Sigmoid colon (tissue), 7 donors: ENCODE measurements at places on chromosomes 1 and 21.

- no peak for DNase-seq
Measured at GRCh38 chr1:184068354-184068753, 16.8 kb downstream of the TSEN15 start.

DNA sequence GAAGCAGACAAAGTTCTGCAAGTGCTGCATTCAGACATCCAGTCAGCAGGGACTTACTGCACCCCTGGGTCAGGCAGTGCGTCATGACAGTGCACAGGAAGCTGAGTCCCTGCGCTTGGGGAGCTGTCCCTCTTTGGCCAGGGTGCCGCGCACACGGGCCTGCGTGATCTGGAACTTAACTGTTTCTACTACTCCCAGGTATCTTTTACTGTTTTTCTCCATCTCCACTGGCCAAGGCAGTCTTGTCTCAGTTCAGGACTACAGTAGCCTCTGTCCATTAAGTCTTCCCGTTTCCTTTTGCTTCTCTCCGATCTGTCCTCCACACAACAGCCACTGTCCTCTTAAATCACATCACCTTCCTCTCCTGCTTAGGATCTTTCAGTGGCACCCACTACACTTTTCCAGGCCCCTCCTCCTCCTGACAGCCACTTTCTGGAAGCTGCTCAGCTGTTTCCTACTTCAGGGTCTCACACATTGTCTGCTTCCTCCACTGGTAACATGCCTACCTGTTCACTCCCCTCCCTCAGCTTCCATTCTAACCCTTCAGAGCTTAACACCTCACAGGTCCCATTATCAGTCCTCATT is 15.9 kb downstream of the ERRFI1 start:
- DNase-seq = no peak

DNA sequence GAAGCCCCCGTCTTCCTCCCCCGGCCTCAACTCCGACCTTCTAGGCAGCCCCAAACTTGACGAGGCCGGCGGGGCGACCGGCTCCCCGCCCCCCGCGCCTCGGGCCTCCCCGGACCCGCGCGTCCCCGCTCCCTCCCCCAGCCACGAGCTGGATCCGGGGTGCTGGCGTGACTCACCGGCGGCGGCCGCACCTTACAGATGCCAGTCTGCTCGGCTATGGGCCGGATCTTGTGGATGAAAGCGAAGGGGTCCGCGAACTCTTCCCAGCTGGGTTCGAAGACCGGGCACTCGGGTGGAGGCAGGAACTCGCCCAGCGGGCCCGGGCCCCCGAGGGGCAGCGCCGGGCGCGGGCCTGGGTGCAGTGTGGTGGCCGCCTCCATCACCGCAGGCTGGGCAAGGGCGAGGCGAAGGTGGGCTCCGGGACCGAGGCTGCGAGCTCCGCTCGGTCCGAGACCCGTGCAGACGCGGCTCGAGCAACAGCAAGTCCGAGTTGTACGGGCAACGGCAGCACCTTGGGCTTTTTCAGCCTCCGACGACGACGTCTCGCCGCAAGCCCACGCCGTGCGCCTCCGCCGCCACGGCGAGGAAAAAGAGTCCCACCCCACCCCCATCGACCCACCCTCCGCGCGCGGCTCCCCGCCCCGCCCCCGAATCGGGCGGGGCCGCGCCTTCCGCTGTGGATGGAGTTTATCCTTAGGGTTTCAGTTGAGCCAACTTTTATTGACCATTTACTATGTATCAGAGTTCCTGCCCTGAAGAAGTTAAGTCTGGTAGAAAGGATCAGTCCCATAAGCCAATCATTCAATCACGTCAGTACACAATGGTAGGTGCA is at the start of gene KDM5B:
TSS of gene KDM5B (minus strand) at position 496 of the 832 bp plus-strand sequence. CDS start at position 380, 116 bp downstream.
- DNase-seq = peak; percentile 86

GRCh38 chr1:229578168-229579058 is 19.9 kb upstream of the ABCB10 start:
- DNase-seq = no peak

DNA sequence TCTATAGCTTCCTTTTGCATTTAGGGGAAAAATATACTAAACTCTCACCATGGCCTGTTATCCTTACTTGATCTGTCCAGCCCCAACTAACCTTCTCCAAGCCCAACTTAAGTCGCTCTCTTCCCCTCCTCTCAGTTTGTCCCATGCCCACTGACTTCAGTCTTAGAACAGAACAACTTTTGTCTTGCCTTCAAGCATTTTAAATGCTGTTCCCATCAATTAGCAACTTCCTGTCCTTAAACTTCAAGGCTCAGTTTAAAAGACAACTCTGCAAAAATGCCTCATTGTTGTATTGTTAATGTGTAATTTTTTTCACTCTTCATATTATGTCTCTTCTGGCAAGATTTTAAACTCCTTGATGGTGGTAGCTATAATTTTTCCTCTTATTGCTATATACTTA is 526.9 kb downstream of the NEGR1 start:
- no peak for DNase-seq

- peak; percentile 96 for DNase-seq
Measured at GRCh38 chr1:16612332-16613172, 812 bp downstream of the NBPF1 start.

DNA sequence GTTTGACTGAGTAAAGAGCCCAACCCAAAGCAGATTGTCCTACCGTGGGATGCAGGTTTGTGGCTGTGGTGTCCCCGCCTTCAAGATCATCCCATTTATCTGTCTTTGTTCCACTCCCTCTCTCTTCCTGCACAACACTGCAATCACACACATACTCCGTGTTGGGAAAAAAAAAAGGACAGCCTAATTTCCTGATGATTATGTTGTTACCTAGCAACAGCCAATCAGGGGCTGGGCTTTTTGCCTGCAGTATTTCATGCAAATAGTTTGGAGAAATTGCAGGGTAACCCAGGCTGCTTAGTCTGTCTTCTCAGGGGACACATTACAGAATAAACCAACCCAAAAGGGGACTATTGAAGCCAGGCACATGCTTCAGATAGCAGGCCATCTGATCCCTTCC is 38.3 kb downstream of the PHC2 start:
- no peak for DNase-seq

DNA sequence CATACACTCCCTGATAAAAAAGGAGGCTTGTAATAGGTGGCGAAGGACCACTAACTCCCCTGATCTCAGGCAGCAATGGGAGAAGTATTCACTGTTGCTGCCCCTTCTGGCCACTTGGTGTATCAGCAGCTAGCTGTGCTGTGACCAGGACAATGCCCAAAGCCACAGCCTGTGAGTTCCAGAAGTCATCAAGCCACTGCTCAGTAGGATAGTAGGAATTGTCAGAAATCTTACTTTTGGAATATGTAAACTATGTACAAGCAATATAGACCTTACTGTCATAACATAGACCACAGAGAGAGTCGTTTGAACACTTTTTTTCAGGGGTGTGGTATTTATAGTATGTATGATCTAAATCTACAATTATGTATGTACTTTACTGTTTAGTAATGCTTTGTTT is 248.3 kb upstream of the CAMK1G start:
- DNase-seq = no peak

- DNase-seq = peak; percentile 82
Measured at GRCh38 chr1:25810341-25811299, 9.1 kb upstream of the MTFR1L start.

GRCh38 chr1:117633423-117633822 is 27.6 kb downstream of the TENT5C start:
- no peak for DNase-seq

- DNase-seq = no peak
Measured at GRCh38 chr1:100039591-100039990, 69.8 kb downstream of the SLC35A3 start.

DNA sequence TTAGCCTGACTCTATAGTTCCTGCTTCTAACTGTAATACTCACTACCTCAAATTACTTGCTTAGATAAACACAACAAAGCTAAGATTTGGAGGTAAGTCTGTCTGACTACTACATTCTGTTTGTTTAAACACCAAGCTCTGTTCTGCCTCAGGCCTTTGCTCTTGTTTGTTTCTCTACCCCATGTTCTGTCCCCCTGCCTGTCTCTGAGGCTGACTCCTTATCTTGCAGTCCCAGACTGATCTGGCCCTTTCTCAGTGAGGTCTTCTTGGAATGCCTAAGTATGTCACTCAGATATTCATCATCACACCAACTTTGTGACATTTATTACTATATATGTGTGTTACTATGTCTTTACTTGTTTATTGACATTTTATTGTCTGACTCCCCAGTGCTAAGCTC is 425.5 kb downstream of the LMO4 start:
- no peak for DNase-seq

DNA sequence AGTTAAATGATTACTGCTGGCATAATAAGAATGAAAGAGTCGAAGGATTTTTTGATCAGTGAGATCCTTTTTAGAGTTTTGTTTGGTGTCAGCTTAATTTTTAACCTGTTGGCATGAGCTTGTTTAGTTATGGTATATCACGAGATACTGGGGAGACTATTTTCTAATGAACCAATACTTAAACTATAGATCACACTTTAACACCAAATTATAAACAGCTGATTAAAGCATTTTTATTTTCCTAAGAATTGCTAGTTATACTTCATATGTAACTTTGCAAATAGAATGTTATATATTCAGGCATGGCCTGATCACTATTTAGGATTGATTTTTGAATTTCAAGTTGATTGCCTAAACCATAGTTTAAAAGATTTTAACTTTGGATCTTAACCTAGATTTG is 6.0 kb downstream of the DDX20 start:
- no peak for DNase-seq

DNA sequence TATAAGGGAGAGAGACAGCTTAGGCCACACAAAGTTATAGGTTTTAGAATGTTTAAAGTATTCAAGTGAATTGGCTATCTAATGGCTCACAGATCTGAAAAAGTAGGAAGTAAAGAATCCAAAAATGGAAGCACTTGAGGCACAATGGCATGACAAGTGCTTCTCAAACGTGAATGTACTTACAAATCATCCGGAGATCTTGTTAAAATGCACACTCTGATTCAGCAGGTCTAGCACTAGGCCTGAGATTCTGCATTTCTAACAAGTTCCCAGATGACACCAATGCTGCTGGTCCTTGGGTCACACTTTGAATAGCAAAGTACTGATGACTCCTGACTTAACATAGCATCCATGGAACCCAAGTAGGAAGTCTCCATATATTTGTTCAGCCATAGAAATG is 20.9 kb upstream of the AGL start:
- no peak for DNase-seq

- no peak for DNase-seq
Measured at GRCh38 chr1:34792424-34792823, 375 bp upstream of the GJA4 start.

DNA sequence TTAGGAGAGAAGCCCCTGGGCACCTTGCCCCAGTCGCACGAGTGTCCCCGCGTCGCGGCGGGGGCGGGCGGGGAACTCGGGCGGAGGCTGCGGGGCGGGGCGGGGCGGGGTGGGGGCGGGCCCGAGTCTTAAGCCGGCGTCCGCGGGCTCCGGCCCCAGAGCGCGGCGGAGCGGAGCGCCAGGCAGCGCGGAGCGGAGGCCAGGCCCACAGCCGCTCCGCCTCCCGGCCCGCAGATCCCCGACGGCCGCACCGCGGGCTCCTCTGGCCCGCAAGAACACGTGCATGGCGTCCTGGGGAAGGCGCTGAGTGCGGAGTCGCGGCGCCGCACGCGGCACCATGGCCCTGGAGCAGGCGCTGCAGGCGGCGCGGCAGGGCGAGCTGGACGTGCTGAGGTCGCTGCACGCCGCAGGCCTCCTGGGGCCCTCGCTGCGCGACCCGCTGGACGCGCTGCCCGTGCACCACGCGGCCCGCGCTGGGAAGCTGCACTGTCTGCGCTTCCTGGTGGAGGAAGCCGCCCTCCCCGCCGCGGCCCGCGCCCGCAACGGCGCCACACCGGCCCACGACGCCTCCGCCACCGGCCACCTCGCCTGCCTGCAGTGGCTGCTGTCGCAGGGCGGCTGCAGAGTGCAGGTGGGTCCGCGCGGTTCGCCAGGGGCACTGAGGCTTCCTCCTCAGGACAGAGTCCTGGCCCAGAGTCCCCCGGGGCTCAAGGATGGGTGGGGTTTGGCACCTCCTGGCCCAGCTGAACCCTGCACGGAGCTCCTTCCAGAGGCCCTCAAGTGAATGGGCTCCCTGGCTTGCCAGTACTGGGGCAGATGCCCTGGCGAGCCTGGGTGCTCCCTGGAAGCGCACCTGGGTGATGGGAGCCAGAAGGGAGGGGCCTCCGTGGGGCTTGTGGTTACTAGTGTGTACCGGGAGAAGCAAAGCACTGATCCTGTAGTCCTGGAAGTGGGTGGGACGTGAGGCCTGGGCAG is at the start of gene ESPN:
TSS of gene ESPN (plus strand) at position 158 of the 975 bp plus-strand sequence. CDS start at position 338, 180 bp downstream.
- no peak for DNase-seq

- DNase-seq = no peak
Measured at GRCh38 chr1:110874324-110875215, 1.6 kb downstream of the CD53 start.

DNA sequence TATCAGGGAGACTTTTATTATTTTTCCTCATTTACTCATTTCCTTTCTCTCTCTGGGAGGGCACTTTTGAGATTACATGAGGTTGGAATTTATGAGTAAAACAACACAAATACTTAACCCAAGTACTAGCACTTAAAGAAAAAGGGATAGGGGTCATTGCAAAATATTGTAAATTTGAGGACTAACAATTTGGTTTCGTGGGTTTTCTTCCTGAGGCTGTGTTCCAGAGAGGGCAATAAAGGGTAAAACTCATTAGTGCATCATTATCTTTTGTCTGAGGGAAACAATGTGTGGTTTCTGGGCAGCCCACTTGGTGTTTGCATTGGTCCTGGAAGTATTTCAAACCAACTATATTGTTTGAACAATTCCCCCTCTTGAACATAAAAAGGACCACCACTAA is 96.5 kb downstream of the GREM2 start:
- DNase-seq = no peak

GRCh38 chr1:243595527-243596210 is 254.4 kb downstream of the AKT3 start:
- no peak for DNase-seq

GRCh38 chr1:24857507-24858133 is 72.5 kb downstream of the RUNX3 start:
- no peak for DNase-seq

GRCh38 chr21:33121715-33122475 is 52.0 kb downstream of the OLIG1 start:
- DNase-seq = no peak

GRCh38 chr1:222521299-222522104 is 26.4 kb downstream of the HHIPL2 start:
- no peak for DNase-seq

DNA sequence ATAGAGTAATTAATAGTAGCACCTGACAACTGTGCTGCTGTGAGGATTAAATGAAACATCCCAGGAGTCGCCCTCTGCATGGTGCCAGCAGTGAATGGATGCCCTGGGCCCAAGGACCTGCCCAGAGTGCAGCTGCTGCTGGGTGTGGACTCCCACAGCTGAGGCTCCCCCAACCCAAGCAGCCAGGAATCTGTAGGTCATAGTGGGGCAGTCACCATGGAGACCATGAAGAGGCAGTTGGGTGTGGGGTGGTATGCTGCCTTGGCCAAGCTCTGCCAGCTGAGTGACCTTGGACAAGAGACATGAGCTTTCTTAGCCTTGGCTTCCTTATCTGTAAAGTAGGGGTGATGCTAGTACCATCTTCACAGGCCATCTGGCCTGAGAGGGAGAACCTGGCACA is 9.4 kb downstream of the OLIG2 start:
- DNase-seq = peak; percentile 28

- no peak for DNase-seq
Measured at GRCh38 chr1:56830052-56830451, 10.8 kb upstream of the FYB2 start.
